ENCODE measurements at places on chromosomes 16 and 17.
A peak's percentile ranks its signal among the peaks of the same experiment; 100 is the strongest.

GRCh38 chr17:42405963-42406495, 17.0 kb downstream of the CAVIN1 start:
- DNase-seq: peak; percentile 57

GRCh38 chr17:8954339-8954738, 11.2 kb downstream of the PIK3R5 start:
- DNase-seq: no peak

DNA sequence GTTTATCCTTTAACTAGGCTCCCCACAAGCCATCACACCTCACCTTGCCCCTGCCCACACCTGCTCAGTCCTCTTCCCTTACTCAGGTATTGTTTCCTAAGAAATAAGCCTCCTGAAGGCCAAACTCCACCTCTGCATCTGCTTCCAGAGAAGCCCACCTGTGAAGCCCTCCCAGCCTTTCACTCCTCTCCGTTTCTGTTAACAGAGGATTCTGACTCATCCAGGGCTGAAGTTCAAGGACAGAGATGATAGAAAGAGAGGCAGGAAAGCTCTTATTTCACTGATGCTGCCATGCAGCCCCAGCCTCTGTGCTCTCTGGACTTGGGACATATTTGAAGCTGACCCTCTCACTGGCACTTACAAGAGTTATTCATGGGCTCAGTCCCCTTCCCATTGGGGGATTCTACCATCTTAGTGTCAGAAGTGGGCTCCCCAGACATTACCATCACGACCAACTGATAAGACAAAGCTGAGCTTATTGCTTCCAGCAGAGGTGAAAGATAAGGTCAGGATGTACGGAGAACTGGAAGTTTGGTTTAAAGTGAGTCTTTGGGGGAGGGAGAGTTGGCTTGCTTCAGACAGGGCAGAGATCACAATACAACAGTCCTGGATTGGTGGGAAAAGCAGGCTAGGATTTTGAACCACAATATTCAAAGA, 35.3 kb upstream of the XYLT2 start:
- DNase-seq: no peak

DNA sequence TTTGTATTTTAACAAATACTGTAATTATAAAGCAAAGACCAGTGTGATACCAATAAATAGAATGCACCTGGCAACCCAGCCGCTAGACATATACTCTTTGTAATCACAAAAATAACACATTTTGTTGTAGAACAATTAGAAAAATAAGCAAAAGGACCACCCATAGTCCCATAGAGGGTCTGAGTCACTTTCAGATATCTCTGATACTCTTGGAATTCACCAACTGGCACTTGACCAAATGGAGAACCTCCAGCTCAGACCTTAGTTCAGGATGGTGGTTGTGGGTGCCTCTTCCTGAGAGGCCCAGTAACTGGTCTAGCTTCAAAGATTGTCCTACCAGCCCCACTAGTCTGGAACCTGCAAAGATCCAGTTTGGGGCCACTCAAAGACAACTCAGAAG, 789 bp upstream of the TERF2 start:
- DNase-seq: peak; percentile 69

- DNase-seq: no peak
These were observed 275.7 kb downstream of the WWOX start for GRCh38 chr16:78375055-78375679.

DNA sequence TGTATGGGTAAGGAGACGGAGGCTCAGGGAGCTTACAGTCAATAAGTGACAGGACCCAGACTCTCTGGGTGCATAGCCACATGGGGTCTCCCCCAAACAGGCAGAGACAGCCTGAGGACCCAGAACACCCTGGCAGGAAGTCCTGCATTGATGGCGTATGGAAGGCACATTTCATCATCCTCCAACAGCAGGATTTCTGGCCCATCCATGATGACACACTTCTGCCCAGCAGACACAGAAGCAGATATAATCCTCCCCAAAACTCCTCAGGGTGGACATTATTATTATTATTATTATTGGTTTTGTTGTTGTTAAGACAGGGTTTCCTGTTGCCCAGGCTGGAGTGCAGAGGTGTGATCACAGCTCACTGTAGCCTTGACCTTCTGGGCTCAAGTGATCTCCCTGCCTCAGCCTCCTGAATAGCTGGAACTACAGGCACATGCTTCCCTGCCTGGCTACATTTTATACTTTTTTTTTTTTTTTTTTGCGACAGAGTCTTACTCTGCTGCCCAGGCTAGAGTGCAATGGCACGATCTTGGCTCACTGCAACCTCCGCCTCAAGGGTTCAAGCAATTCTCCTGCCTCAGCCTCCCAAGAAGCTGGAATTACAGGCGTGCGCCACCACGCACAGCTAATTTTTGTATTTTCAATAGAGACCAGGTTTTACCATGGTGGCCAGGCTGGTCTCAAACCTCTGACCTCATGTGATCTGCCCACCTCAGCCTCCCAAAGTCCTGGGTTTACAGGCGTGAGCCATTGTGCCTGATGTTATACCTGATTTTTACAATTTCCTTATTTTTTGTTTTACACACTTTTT, 6.8 kb upstream of the HROB start:
- no peak for DNase-seq

DNA sequence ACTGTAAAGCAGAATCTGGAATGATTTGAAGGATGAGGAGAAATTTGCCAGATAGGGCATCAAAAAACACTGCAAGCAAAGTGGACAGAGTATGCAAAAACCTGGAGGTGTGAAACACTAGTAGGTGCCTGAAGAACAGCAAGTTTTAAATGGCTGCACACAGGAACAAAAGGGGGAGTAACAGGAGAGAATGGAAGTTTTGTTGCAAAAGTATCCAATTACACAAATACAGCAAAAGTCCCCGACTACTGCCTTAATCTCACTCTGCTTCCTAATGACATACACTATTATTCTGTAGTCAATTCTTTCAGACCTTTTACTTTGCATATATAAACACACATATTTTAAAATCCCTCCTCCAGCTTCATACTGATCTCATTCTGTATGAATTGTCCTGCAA, 1.5 kb downstream of the HEATR6 start:
- DNase-seq: no peak

- peak; percentile 73 for DNase-seq
These were observed 7.3 kb upstream of the RHOT2 start for GRCh38 chr16:660459-661183.

DNA sequence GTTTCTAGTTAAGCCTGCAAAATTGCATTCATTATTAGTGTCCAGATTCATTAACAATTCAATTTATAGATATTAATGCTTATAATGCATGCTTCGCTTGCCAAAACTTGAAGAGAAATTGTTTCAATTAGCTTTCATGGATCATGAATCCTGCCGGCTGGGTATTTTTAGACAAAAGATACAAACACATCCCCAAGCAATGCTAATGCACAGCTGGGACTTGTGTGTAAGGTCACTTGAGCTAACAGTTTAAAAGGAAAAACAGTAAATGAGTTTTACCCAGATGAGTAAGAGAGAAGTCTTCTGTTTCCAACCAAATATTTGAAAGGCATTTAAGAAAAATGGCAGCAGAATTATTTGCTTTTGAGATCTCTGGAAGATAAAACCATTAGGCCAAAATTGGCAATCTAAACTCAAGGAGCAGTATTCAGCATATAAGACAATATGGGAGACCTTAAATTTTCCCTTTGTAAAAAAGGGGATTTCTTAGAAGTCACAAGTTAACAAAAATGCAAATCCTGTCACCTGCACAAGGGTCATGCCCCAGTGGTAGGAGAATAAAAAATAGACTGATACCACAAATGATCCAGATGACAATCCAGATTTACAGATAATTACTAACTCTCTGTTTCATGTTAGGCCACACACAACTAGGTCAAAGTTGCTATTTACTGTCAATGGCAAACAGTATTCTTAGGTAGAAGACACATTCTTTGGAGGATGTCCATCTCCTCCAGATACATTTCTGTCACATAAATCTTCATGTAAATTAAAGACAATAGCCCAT, 418.4 kb upstream of the PMFBP1 start:
- peak; percentile 25 for DNase-seq
